ENCODE measurements at places on chromosomes 5 and 9.

DNA sequence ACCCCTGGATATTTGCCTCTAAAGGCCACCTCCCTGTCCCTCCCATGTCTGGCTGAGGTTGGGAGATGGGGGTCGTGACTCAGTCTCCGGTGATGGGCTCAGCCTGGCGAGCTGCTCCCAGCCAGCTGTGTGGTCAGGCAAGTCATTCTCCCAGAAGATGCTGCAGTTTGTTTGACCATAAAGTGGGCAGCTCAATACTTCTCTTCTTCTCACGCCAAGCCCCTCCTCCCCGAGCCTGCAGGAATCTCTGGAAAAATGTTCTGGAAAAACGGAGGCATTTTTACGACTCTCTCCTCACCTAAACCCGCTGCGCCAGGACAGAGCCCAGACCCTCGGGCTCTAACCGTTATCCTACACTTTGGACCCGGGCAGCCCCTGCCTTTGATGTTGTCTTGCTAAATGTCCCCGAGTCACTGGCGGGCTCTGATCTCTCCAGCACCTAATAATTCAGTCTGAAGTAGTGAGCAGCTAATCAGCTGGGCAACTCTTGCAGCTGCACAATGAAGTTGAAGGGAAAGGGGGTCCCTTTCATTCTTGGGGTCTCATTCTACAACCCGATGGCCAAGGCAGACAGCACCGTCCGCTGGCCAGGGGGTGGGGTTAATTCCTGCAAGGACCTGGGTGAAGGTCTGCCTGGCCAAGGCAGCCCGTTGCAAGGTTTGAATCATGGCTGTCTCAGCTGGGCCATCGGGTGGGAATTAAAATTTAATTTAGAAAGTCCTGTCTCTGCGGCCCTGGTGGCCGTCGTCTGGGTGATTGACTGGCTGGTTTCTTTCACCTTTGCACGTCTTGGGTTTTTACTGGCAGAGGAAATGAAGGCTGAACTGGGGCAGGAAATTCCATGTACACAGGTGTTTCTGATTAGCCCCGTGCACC, 12.3 kb downstream of the DCANP1 start:
- H3K4me3 ChIP-seq = no peak overlapping the region
- no peaks in the 10 kb centered on the region for H3K36me3 ChIP-seq
- H3K4me1 ChIP-seq = peaks cover 4% of the 10 kb centered on the region
- peak; percentile 37 for DNase-seq
- no peaks in the 10 kb centered on the region for H3K27me3 ChIP-seq
- H3K27ac ChIP-seq = no peak overlapping the region

DNA sequence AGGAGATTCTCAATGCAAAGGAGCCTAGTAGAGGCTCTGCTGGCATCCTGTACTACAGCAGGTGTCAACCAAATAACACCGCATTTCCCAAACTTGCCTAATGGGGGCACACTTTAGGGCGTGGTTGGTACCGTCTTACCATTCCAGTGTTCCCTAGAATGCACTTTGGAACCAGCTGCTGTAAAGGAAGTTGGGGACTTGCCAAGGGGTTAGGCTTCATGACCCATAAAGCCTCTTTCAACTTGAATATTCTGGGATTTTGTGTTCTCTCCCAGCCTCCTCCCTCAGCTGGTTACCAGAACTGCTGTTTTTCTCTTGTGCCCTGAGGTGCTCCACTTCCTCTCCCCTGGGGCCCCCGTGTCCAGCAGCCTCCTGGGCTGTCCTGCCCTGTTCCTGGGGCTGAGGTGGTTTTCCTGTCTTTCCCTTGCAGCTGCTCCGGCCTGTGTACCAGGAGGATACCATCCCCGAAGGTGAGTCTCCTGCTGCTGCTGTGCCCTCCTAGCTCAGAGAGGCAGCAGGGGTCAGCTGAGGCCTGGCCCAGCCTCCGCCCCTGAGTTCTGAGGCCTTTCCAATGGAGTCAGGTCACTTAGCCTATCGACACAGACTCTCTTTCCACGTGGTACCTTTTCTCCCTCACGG, 44.7 kb downstream of the RGS3 start:
- no peak overlapping the region for H3K27ac ChIP-seq
- peaks cover 3% of the 10 kb centered on the region for H3K4me1 ChIP-seq
- H3K36me3 ChIP-seq = no peaks in the 10 kb centered on the region

GRCh38 chr9:110808599-110808980, 140.0 kb downstream of the MUSK start:
- H3K27me3 ChIP-seq = no peaks in the 10 kb centered on the region
- H3K27ac ChIP-seq = no peak overlapping the region
- H3K4me3 ChIP-seq = no peak overlapping the region
- H3K4me1 ChIP-seq = no peaks in the 10 kb centered on the region
- H3K36me3 ChIP-seq = no peaks in the 10 kb centered on the region
- no peak for DNase-seq

DNA sequence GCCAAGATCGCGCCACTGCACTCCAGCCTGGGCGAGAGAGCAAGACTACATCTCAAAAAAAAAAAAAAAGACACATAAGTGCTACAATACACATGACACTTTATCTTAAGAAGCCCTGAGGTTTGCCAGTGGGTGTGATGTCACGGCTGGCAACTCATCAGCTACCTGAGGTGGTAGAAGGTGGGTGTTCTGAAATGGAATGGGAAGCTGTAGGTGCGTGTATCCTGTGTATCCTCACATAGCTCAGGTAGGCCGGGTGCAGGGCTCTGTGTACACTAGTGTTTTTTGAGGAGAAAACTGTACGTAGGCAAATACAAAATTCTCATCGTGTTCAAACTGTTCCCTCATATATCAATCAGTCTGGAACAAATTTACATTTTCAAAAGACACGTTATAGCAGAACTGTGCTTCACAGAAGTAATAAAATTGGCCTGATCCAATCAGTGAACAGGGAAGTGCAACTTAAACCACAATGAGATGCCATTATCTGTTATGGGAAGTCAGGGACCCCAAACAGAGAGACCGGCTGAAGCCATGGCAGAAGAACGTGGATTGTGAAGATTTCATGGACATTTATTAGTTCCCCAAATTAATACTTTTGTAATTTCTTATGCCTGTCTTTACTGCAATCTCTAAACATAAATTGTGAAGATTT, 10.4 kb downstream of the BICD2 start:
- DNase-seq = peak; percentile 13
- H3K36me3 ChIP-seq = no peaks in the 10 kb centered on the region
- no peak overlapping the region for H3K4me3 ChIP-seq
- H3K27me3 ChIP-seq = no peaks in the 10 kb centered on the region
- H3K4me1 ChIP-seq = no peaks in the 10 kb centered on the region

- H3K4me1 ChIP-seq = no peaks in the 10 kb centered on the region
- no peak overlapping the region for H3K27ac ChIP-seq
- H3K4me3 ChIP-seq = no peak overlapping the region
- DNase-seq = no peak
Observed at GRCh38 chr9:100674419-100675122, 96.7 kb downstream of the CAVIN4 start.

DNA sequence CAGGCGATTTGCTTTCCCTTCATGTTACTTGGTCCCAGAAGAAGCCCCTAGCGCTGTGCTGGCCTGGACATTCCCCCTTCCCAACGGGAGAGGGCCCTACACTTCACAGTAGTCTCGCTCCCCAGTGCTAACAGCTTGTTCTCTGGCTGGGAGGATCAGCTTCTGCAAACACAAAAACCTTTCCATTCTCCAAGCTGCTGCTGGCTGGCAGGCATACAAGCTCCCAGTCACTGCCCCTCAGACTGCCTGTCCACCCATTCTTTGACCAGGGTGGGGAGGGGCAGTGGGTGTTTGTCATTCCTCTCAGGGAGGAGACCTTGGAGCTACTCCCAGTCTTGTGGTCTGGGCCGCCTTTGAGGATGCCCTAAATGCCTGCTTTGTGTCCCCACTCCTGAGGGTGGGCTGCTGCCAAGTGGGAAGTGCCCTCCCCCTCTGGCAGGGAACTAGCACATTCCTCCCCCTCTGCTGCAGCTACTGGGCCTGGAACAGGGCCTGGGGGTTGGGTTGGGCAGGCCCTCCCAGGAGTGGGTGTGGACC, 20.8 kb downstream of the ENHO start:
- peaks cover 40% of the 10 kb centered on the region for H3K27me3 ChIP-seq
- H3K4me1 ChIP-seq = no peaks in the 10 kb centered on the region
- DNase-seq = peak; percentile 81
- no peak overlapping the region for H3K4me3 ChIP-seq

DNA sequence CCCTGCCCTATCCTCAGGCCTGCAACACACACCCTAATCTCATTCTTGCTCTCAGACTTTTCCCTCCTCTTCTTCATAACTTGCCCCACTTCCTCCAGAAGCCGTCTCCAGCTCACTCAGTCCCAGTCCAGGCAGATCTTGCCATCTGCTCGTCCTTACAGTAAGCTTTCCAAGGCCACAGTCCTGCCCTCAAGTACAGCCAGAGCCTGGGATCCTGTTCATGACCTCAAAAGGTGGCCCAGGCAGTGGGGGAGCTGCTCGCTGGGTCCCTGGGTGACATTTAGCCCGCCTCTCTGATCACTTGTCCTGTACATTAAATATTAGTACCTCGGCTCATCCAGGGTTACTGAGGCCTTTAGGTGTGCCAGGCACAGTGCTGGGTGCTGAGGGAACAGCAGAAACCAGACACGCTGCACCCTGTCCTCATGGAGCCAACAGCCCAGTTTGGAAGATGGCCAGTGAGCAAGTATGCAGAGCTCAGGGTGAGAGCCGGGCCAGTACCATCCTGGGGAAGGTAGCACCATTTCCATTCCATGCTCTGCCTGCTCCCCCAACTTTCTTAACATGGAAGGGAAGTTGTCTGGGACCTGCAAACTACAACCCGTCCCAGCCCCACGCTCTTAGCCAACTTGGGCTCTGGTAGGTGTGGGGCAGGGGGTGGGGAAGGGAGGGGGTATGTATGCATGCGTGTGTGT, 100.4 kb downstream of the C5orf15 start:
- no peaks in the 10 kb centered on the region for H3K4me1 ChIP-seq
- no peaks in the 10 kb centered on the region for H3K27me3 ChIP-seq
- H3K4me3 ChIP-seq = no peak overlapping the region
- H3K36me3 ChIP-seq = no peaks in the 10 kb centered on the region

- H3K4me1 ChIP-seq = no peaks in the 10 kb centered on the region
- no peak overlapping the region for H3K4me3 ChIP-seq
- H3K36me3 ChIP-seq = no peaks in the 10 kb centered on the region
- H3K27ac ChIP-seq = no peak overlapping the region
- peak; percentile 61 for DNase-seq
Observed at GRCh38 chr5:101390151-101390908, 487.2 kb upstream of the ST8SIA4 start.

GRCh38 chr5:155886311-155887031, 440.5 kb upstream of the SGCD start:
- peaks cover 15% of the 10 kb centered on the region for H3K4me1 ChIP-seq
- H3K36me3 ChIP-seq = no peaks in the 10 kb centered on the region
- no peak for DNase-seq
- H3K27ac ChIP-seq = no peak overlapping the region

GRCh38 chr5:131109540-131110255, 55.4 kb downstream of the HINT1 start:
- H3K36me3 ChIP-seq = no peaks in the 10 kb centered on the region
- H3K4me1 ChIP-seq = no peaks in the 10 kb centered on the region
- H3K4me3 ChIP-seq = no peak overlapping the region
- no peak overlapping the region for H3K27ac ChIP-seq
- DNase-seq = peak; percentile 56
